ENCODE measurements at places on chromosomes 16 and 17.

GRCh38 chr16:87048730-87049115 is 268.5 kb downstream of the C16orf95 start:
- no peak for DNase-seq

- DNase-seq, result no peak
Measured at GRCh38 chr17:35170968-35171771, 23.0 kb downstream of the SLC35G3 start.

DNA sequence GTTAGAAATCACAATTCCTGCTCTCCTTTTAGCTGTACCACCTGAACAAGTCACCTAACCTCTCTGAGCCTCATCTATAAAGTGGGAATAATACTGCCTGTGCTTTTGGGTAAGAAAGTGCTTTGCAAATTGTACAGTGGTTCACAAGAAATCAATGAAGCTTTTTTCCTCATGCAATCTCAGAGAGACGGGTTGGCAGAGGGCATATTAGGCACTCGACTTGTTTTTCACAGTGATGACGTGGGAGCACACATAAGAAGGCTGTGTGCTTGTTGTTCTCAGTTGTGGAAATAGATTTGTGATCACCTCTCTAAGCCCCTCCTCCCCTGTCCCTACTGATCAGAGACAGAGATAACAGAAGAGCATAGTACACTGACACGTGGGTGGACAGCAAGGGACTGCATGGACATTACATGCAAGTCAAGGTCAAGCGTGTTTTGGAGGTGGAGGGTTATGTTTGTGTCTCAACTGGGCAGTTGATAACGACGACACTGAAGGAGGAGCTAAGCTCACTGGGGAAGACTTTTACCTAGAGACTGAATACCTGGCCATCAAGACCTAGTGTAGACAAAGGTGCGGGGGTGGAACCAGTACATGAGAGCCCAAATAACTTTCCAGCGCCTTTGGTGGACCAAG is 1.7 kb upstream of the GPT2 start:
- no peak for DNase-seq

- no peak for DNase-seq
Measured at GRCh38 chr17:80265205-80266068, 4.8 kb downstream of the RNF213 start.

DNA sequence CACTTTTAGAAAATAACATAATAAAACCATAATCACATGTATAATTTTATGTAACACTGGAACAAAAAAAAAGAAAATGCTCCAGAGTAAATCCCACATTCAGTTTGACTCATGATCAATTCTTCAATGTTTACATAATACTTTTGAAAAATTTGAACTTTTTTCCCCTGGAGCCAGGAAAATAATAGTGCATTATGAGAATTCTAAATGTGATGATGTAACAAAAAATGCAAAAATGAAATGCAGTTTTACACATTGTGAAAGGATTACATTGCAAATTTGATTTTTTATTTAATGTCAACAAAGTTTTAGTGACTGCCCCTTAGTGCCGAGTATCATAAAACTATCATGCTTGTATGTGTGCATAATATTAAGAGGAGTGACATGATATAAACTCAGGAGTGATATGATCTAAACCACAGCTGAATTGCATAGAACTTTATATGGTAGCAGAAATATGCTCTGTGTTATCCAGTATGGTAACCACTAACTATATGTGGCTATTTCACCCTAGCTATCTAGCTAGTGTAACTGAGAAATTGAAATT is 238.2 kb downstream of the CDH8 start:
- no peak for DNase-seq

GRCh38 chr17:1783834-1784611 is 22.2 kb downstream of the SERPINF1 start:
- DNase-seq, result no peak

GRCh38 chr17:78428836-78429617 is 50.6 kb downstream of the PGS1 start:
- no peak for DNase-seq

GRCh38 chr17:52536489-52536888 is 378.0 kb upstream of the CA10 start:
- DNase-seq, result no peak

DNA sequence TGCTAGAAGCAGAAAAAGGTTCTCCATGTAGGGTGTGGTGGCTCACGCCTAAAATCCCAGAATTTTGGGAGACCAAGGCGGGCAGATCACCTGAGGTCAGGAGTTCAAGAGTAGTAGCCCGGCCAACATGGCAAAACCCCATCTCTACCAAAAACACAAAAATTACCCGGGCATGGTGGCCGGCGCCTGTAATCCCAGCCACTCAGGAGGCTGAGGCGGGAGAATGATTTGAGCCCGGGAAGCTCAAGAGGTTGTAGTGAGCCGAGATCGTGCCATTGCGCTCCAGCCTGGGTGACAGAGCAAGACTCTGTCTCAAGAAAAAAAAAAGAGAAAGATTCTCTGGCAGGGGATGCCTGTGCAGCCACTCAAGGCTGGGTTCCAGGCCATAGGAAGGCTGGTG is 54.2 kb downstream of the PITPNM3 start:
- DNase-seq, result no peak

DNA sequence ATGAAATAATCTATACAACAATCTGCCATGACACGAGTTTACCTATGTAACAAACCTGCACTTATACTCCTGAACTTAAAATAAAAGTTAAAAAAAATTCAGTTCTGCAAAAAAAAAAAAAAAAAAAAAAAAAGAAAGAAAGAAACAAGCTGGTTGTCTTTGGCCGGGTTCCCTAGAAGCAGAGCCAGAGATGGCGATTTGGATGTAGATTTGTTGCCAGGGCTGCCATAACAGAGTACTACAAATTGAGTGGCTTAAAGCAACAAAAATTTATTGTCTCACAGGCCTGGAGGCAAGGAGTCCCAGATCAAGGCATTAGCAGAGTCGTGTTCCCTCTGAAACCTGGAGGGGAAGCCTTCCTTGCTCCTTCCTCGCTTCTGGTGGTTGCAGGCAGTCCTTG is 20.4 kb downstream of the SYT17 start:
- DNase-seq, result no peak

GRCh38 chr17:79183293-79184158 is 108.9 kb downstream of the ENGASE start:
- no peak for DNase-seq

DNA sequence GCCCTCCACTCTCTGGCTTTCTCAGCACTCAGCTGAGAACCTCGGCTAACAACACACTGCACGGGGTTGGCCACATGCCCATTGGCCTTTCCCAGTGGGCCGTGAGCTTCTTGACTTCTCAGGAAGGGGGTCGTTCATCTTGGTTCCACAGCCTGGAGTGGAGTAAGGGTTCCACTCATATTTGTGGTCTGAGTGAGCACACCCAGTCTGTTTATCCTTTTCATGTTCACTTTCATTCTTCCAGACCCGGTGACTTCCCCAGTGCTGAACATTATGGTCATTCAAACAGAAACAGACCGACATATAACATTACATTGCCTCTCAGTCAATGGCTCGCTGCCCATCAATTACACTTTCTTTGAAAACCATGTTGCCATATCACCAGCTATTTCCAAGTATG is 8.2 kb downstream of the MILR1 start:
- DNase-seq, result no peak

DNA sequence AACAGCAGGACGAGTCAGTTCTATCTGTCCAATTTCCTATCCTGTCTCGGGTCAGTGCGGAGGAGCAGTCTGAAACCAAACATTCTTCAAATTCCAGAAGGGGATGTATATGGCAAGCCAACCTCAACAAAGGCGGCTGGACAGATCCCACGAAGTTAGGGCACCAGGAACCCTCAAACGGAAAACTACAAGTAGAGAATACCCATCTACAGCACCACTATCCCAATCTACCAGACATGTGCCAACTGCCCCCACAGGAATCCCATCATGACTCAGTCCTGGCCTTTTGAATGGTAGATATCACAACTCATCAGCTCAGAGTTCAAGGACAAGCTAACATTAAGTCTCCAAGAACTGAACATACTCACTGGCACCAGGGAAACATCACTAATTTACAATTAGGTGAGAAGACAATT is 2.3 kb downstream of the NAT9 start:
- DNase-seq, result no peak

DNA sequence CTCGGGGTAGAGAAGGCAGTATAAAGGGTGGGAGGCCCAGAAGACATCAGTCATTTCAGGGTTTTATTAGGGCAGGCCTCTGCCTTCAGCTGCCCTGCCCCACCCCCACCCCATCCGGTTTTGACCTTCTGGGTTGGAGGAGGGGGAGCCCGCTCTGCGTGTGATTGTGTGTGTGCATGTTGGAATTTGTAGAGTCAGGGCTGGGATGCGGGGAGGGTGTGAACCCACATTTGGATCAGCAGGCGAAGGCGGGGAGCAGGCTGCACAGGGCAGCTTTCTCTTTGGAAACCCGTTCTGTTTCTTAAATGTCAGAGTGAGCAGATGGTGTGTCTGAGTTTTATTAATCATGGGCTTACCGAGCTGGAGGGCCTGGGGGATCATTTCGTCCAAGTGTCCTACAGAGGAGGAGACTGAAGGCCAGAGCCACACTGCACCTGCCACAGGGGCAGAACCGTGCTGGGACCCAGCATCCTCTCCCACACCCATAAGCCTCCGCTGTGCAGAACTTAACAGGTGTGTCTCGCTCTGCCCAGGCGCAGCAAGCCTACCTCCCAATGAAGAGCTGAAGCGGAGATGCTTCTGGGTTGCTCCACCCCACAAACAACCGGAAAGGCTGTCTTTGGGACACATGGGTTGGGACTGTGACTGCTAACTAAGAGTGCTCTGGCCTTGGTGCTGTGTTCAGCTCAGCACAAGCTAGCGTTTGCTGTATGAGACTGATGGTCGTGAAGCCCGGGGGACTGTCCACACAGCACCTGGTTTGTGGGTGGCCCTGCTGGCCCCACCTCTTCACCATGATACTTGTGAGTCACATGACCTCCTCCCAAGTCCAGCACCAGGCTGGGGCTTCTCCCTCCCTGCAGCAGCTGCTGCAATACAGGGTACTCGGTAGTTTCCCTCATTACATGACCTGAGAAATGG is 70.9 kb upstream of the GSE1 start:
- DNase-seq, result no peak

GRCh38 chr16:56684256-56684925 is 2.1 kb downstream of the MT1X start:
- no peak for DNase-seq

DNA sequence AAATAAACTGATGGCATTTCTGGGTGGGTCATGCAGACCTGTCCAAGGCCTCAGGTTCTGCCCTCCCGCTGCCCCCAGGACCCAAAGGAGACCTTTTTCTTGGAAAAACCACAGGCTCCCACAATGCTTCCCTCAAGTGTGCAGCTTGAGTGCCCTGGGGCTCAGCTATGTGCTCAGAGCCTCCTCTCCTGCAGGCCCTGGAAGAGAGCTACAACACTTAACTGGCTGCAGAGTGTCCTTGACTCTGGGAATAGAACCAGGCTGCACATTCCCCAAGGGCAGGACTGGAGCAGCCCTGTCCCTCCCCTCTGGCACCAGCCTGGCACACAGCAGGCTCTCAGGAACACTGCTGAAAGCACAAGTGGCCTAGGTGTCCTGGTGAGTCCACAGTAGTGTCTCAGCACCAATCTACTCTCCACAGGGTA is 4.8 kb upstream of the SREBF1 start:
- no peak for DNase-seq

GRCh38 chr16:22186517-22186916 is 19.6 kb upstream of the EEF2K start:
- DNase-seq, result no peak

GRCh38 chr16:69934751-69935150 is 16.4 kb upstream of the CLEC18A start:
- no peak for DNase-seq

GRCh38 chr17:222172-222571 is 40.7 kb upstream of the DOC2B start:
- no peak for DNase-seq

- DNase-seq, result peak; percentile 67
Measured at GRCh38 chr17:36591434-36592315, at the start of gene DHRS11. TSS of gene DHRS11 (plus strand) at chr17:36591879. CDS start at chr17:36592010, 131 bp downstream.

- DNase-seq, result no peak
Measured at GRCh38 chr16:49158029-49158642, 123.5 kb downstream of the CBLN1 start.

DNA sequence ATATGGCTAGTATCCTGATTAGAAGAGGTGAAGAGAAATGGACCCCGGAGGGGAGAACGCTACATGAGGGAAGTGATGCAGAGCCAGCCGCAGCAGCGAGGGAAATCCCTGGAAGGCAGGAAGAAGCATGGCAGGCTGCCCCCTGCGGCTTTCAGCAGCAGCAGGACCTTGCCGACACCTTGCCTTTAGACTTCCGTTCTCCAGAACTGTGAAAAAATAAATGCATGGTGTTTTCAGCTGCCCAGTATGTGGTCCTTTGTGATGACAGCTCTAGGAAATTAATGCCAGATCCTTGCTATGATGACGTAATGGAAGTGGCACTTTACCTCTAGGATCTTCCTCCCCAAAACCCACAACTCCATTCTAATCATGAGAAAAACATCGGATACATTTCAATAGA is 9.7 kb upstream of the ZFP1 start:
- no peak for DNase-seq

- DNase-seq, result no peak
Measured at GRCh38 chr17:78418326-78419026, 40.0 kb downstream of the PGS1 start.

DNA sequence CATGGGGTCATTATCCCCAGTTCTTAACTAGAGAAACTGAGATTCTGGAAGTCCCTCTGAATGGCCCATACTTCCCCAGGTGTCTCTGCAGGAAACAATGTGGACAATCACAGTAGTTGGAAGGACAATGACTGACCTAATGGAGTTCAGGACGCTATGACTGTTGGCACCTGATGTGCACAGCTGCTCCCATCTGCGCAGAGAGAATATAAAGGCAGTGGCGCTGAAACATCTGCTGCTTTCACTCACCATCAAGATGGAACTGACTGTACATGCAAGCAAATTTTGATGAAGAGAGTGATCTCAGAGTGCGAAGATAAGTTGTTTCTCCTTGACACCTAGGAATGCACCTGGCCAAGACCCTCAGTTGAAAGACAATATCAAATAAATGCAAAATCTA is 395.7 kb upstream of the ASIC2 start:
- DNase-seq, result no peak

- DNase-seq, result no peak
Measured at GRCh38 chr17:40103688-40104087, 3.3 kb upstream of the NR1D1 start.

DNA sequence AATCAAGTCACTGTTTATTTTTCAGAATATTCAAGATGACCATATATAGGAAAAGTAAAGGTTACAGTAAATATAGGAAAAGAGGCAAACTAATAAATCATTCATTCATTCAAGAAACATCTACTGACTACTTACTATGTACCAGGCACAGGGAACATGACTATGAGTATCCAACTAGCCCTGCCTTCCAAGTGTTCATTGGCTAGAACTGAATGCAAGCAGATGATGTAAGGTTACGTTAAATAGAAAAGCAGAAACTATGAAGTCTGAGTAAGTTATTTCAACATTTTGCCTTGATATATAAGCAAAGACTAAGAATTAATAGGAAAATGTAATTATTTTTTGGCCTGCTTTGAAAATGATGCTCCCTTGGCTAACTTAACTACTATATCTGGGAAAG is 36.7 kb downstream of the SPAG9 start:
- no peak for DNase-seq
